CD4-positive, alpha-beta T cell treated with Interleukin-4 for 1 hour (primary cell): ENCODE measurements at places on chromosomes 13 and 19.

GRCh38 chr19:57241176-57241575 is 744 bp downstream of the ZNF805 start:
- DNase-seq, result no peak

DNA sequence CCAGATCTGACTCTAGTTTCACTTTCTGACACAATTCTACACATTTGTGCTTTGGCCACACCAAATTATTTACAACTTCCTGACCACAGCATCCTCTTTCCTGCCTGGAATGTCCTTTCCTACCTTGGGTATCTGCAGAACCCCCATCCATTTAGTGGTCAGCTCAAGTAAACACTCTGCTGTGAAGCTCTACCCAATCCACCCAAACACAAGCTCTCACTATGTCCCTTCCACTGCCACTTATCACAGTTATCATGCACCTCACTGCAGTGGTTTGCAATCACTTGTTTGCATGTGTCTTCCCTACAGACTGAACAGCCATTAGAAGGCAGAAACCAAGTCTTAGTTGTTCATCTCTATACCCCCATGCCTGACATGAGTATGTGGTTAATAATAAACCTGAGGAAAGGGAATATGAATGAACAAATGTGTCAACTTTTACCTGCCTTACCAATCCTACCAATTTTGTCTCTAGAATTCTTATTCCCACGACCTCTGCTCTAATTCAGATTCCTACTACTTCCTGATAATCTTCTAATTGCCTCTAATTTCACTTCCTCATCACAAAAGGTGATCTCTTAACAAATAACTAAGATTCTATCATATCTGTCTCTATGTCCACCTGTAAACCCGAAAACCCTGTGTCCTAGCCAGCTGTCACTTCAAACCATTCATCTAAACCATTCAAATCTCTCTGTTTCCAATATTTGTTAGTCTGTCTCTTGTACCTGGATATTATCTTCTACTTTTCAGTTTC is 25.1 kb downstream of the LNX2 start:
- DNase-seq, result no peak

- no peak for DNase-seq
Measured at GRCh38 chr13:50098693-50099092, 83.4 kb downstream of the KCNRG start.

DNA sequence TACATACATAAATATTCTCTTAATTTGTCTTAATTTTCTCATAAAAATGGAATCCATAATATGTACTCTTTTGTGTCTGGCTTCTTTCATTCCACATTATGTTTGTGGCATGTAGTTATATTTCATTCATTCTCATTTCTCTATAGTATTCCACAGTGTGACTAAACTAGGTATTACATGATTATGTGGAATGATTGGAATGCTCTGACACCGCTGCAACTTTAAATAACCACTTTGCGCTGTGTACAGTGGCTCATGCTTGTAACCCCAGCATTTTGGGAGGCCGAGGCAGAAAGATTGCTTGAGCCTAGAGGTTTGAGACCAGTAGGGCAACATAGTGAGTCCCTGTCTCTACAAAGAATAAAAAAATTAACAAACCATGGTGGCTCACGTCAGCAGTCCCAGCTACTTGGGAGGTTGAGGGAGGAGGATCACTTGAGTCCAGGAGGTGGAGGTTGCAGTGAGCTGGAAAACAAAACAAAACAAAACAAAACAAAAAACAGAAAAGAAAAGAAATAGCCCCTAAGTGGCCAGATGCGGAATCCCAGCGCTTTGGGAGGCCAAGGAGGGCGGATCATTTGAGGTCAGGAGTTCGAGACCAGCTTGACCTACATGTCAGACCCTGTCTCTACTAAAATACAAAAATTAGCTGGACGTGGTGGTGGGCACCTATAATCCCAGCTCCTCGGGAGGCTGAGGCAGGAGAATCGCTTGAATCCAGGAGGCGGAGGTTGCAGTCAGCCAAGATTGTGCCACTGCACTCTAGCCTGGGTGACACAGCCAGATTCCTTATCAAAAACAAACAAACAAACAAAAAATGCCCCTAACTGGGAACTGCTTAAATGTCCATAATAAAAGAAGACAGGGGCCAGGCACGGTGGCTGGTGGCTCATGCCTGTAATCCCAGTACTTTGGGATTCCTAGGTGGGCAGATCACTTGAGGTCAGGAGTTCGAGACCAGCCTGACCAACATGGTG is 8.0 kb upstream of the SAE1 start:
- DNase-seq, result no peak

DNA sequence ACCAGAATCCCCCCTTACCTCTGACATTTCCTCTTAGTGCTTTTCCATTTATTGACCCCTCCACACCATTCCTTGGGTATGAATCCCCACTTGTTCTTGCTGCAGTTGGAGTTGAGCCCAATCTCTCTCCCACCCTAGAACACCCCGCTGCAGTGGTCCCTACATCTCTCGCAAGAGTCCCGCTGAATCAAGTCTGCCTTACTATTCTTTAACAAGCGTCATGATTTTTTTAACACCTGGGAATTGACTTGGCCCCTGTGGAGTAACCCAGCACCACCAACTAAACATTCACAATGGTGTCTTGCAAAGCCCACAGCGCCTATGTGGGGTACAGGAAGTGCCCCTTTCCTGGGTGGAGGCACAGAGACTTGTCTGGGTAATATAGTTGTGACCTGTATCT is 13.2 kb upstream of the ZNF599 start:
- DNase-seq, result no peak

DNA sequence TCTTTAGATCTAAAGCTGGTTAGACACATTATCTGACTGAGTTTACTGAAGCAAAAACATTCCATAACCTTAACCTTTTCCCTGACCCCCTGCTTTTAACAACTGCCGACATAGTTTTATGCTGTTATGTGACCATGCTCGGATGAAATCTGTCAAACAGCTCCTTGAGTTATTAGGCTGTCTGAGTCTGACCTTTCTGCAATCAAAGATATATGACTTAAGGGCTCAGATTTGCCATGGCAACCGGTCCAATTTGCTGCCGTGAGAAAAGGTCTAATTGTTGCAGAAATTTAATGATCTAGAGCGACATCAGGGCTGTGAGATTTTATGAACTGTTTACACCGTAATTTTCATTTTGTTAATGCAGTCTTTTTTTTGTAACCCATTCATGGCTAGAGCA is 61.8 kb downstream of the URI1 start:
- DNase-seq, result no peak

DNA sequence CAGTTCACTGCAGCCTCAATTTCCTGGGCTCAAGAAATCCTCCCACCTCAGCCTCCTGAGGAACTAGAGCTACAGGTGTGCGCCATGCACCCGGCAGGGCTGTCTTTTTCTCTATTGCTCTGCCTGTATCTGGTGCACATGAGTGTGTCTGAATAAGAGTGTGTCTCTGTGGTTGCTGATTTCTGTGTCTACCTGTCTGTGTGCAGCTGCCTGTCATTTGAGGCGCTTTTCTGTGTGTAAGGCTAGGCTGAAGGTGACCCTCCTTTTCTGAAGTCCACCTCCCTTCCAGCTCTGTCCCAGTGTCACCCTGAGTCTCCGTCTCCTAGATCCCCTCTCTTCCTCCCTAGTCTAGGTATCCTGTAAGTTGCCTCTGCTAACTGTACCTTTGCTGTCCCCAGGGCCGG is 1.5 kb upstream of the PRR12 start:
- DNase-seq, result no peak

DNA sequence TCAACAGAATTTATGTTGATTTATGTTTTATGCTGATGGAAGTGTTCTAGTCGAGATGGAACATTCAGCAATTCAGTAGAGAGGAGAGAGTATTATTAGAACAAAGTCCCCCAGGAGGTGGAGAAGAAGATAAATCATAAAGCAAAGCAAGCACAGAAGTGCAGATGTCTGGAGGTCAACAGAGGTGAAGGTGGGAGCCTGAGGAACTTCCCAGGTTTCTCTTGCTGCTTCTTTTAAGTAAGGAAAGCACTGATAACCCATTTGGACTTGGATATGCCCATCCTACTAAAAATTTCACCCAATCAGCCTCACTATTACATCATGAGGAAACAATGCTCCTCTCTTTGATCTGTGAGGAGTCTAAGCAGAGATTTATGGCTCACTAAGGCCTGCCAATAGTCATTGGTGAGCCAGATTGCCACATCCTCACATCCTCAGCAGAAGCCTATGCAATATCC is 98.8 kb downstream of the EPSTI1 start:
- DNase-seq, result no peak

DNA sequence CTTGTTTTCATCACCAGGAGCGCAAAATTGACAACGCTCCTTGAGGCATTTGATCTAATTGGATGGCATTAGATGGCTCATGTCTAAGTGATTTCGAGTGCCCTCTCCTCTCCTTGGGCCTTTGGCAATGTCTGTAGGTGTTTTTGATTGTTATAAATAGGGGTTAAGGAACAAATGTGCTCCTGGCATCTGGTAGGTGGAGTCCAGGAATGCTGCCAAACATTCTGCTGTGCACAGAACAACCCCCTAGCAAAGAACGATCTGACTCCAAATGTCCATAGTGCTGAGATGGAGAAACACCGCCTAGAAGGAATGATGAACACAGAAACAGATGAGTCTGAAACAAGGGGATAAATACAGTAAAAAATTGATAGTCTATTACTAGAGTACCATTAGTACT is 68.0 kb upstream of the C1QTNF9B start:
- DNase-seq, result no peak

GRCh38 chr19:34041925-34042521 is 130.3 kb upstream of the LSM14A start:
- DNase-seq, result peak; percentile 58

- no peak for DNase-seq
Measured at GRCh38 chr19:4367781-4368127, 24.4 kb downstream of the MPND start.

DNA sequence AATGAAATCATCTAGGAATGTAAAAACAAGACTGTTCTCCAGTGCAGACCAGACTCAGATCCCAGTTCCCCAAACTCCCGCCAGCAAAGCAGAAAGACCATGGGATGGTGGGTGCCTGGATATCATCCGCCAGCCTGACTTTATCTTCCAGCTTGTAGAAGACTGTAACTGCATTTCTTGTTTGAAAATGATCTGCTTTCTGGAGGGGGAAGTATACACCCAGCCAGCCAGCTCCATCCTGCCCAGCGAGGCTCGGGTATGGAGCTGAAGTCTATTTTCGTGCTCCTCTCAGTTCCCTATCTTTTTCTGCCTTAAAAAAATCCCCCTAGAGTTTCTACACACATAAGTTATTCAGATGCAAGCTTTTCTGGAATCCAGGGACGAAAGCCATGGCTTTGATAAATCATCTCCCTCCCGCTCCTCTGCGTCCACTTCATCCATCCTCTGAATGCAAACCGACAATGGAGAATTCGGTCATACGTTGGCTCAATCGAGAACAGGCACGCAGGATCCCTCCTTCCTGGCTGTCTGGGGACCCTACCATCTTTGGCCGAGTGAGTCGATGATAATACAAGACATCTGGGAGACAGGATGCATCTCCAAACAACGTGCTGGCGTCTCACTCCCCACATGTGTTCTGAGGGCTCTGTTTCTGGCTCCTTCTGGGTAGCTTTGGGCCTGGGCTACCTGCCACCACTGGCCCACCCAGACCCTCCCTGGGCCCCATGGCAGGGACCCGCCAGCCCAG is 31.2 kb downstream of the CEBPG start:
- no peak for DNase-seq

GRCh38 chr19:11138601-11139300 is 16.8 kb downstream of the SPC24 start:
- DNase-seq, result no peak

DNA sequence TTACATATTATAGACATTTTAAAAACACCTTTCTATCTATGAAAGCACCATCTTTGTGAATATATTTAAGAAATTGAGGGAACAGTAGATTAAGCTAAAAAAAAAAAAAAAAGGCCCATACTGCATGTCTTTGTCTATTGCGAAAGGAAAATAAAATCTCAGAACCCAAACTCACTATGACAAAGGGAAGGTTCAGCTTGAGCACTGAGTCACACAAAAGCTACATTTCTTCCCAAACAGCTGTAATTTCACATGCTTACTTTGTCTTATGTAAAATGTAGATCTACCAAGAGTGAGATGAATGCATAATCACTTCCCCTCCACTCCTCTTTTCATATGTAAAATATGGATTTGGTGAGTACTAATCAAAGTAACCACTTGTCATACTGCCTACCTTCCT is 640.1 kb upstream of the KLF12 start:
- DNase-seq, result no peak

GRCh38 chr13:113927661-113928581 is 46.0 kb downstream of the C13orf46 start:
- DNase-seq, result no peak

DNA sequence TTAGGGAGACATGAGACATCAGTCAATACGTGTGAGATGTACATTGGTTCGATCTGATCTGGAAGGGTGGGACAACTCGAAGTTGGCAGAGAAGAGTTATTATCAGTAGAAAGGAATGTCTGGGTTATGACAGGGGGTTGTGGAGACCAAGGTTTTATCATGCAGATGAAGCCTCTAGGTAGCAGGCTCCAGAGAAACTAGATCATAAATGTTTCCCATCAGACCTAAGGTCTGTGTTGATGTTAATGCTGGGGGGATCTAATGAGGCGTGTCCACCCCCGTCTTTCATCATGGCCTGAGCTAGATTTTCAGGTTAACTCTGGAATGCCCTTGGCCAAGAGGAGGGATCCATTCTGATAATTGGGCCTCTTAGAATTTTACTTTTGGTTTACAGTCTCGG is 187.0 kb upstream of the KL start:
- DNase-seq, result no peak

GRCh38 chr19:17473041-17473440 is 2.7 kb downstream of the SLC27A1 start:
- no peak for DNase-seq

- no peak for DNase-seq
Measured at GRCh38 chr19:48955308-48955958, 758 bp downstream of the BAX start.

- DNase-seq, result peak; percentile 36
Measured at GRCh38 chr19:11699931-11700794, 38.6 kb downstream of the ZNF823 start.

GRCh38 chr13:79859756-79860155 is 378.8 kb downstream of the NDFIP2 start:
- no peak for DNase-seq

DNA sequence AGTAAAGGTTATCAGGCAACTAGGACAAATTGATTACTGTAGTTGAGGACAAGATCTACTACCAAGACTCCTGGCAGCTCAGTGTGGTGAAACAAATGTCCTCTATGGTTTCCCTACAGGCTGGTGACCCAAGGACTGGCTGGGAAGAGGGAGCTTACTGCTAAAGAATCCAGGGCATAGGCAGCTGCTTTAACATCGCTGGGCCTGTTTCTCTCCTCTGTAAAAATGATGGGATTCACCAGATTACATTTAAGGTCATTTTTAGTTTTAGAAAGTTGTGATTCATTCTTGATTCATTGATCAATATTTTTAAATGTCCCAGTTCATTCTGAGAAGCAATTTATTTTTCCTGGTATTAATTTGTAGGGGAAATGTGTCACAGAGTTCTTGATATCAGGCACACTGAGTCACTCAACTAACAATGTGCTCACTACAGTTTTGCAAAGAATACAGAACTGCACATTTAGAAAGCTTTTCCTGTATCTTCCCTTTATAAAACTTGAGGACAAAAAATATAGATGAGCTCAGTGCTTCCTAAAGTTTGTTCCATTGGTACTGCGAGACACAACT is 19.6 kb upstream of the FAM124A start:
- DNase-seq, result no peak

- DNase-seq, result peak; percentile 95
Measured at GRCh38 chr19:40444000-40444824, at the start of gene SERTAD3. TSS of gene SERTAD3 (minus strand) at chr19:40444335. CDS start at chr19:40442080, 2,255 bp downstream.

- DNase-seq, result no peak
Measured at GRCh38 chr13:113929628-113930615, 44.0 kb downstream of the C13orf46 start.

GRCh38 chr13:20264271-20265018 is 32.3 kb upstream of the GJB6 start:
- DNase-seq, result no peak

GRCh38 chr13:28531077-28531844 is 36.3 kb upstream of the FLT1 start:
- DNase-seq, result no peak
